ENCODE measurements at places on chromosomes 2 and 18.

DNA sequence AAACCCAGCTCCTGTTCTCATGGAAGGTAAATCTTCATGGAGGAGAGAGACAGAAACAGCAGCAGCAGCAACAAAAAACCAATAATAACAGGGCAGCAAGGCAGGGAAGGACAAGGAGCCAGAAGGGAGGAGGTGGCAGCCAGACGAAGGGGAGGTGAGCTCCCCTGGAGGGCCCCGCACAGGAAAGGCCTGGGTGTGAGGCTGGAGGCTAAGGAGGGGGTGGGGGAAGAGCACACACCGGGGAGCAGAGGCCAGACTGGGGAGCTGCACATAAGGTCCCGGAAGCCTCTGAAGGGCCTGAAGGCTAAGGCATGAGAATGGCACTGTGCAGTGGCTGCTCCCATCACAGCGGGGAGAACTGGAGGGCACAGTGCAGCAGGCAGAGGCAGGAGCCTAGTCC, 94.8 kb upstream of the SMAD7 start:
- DNase-seq: no peak

GRCh38 chr2:41899189-41899588, 148.6 kb upstream of the PKDCC start:
- no peak for DNase-seq

DNA sequence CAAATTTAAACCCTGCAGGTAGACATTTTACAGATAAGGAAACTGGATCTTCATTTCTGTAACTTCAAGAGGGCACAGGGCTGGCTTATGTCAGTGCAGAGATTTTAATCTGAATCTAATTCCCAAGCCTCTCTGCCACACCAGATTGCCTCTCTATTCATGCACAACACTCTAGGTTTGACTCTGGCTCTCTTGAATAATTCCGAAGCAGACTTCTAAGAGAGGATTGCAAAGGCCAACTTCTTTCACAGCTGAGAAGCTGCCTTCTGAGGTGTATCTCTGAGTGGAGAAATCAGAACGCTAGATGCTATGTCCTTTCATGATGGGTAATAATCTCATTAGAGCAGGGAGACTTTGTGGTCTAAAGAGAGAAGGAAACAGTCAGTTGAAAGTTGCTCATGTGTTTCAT, 20.1 kb upstream of the MGAT5 start:
- DNase-seq: peak; percentile 52

DNA sequence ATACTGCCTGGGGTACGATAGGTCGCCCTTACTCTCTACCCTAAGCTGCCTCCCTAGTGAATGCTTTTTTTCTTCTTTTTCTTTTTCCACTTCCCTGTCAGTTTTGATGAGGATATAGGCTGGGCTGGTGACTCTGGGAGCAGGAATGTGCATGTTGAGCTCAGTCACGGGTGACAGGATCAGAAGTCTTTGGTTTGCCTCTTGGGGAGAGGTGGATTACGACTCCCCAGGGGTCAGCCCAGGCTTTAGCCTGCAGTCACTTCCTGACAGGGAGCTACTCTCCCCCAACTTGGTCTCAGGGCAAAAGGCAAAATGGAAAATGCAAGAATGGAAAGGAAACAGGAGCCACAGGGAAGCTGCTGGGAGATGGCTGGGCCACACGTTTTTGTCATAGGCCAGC, 57.3 kb downstream of the THNSL2 start:
- DNase-seq: no peak

DNA sequence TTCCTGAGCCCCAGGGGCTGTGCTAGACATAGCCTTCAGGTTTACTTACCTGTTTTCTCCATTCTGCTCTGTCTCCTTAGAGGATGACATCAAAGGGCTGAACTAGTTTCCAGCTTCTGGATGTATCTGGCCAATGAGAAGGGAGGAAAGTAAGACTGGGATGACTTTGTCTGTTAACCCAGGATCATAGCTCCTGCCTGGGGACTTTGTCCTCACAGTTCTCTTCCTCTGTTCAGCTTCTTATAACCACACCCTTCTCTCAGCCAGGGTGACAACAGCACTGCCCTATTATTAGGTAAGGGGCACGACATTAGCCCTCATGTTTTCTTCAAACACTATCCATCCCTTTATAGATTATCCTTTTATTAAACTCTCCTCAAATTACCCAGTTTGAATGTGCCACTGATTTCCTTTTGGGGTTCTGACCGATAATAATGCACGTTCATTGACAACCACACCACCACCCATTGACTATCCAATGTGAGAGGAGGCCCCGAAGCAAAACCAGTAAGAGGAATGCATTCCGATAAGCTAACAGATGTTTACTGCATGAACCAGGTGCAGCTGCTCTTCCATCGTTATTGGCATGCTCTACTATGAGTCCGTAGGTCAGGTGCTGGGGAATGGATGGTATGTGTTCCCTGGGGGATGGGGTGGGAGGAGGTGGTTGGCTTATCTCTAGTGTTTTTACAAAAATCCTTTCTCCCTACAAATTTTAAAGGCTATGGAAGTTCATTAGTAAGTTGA, 23.5 kb downstream of the TSN start:
- DNase-seq: no peak

DNA sequence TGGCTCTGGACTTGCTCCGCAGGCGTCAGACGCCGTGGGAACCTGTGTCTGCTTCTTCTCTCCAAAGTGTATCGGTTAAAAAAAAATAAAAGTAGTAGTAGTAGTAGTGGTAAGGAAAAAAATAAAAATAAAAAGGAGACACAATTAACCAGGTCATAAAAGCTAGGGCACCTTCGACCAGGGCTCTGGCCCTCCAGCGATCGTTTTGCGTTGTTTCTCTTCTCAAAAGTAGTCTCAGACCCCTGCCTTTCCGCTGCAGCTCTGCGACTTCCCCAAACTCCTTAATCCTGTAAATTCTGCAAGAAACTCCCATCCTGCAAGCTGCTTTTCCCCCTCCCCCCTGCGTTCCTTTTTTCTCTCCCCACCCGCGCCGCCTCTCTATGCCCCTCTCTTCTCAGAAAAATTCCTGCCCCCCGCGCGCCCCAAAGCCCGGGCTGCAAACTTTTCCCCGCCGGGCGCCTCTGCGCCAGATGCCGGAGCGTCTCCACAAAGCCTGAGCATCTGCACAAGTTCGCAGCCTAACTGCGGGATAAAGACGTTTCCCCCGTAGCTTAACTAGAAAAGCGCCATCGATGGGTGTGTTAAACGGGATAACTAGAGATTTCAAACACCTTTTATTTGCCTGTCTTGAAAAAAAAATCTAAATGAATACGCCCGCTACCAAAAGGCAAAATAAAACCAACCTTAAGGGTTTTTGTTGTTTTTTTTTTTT, 1.8 kb upstream of the SALL3 start:
- no peak for DNase-seq

GRCh38 chr2:106175086-106175850, 18.8 kb downstream of the UXS1 start:
- no peak for DNase-seq

- no peak for DNase-seq
These were observed 1.3 kb downstream of the RNPEPL1 start for GRCh38 chr2:240569523-240569997.

- no peak for DNase-seq
These were observed 13.1 kb downstream of the MOCOS start for GRCh38 chr18:36200354-36200771.

DNA sequence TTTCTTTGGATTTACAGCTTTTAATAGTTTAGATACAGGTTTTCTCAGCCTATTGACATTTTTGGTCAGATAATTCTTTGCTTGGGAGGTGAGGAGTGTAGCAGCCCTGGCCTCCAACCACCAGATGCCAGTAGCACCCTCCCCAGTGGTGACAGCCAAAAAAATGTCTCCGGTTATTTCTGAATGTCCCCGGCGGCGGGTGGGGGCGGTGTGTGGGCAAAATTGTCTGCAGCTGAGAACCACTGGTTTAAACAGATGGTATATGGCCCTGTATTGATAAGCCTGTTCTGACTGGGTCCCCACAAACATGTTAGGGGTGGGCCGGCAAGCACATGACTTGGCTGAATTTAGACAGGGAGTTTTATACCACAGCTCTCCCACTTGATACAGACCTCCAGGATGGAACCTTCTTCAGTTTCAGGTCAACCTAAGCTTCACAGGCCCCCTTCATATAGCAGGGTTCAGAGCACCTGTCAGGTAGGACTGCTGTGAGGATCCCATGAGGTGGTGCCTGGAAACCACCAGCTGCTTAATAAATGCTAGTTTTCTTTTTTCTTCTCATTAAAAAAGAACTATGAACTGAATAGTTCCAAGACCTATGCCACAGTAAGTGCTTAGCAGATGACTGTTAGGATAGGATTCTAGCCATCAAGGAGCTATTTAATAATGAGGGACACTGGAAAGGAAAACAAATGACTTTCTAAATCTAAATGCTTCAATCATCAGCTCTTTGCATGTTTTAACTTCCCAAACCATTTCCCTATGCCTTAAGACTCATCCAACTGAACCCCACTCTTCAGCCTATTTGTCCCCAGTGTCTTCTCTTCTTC, 18.1 kb downstream of the LPIN2 start:
- no peak for DNase-seq

DNA sequence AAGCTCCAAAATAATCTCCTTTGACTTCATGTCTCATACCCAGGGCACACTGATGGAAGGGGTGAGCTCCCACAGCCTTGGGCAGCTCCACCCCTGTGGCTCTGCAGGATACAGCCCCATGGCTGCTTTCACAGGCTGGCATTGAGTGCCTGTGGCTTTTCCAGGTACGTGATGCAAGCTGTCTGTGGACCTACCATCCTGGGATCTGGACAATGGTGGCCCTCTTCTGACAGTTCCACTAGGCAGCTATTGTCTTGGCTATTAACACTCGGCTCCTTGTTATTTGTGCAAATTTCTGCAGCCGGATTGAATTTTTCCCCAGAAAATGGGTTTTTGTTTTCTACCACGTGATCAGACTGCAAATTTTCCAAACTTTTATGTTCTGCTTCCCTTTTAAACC, 634.2 kb downstream of the TSN start:
- no peak for DNase-seq

DNA sequence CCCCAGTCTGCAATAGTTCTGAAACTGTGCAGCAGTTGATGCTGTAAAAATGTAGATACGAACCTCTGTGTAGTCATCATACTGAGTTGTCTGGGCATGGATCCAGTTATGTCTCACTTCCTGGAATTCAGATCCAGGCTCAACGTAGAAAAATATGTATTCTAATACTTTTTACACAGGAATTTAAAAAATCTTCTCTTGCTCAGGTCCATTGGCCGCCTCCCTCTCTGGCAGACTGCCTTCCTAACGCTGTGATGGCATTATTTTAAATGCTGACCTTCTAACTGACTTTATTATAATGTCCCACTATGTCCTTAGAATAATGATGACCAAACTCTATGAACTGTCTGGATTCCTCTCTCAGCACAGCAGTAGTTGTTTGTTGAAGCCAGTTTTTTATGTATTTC, 119.6 kb downstream of the FEZ2 start:
- DNase-seq: peak; percentile 11

DNA sequence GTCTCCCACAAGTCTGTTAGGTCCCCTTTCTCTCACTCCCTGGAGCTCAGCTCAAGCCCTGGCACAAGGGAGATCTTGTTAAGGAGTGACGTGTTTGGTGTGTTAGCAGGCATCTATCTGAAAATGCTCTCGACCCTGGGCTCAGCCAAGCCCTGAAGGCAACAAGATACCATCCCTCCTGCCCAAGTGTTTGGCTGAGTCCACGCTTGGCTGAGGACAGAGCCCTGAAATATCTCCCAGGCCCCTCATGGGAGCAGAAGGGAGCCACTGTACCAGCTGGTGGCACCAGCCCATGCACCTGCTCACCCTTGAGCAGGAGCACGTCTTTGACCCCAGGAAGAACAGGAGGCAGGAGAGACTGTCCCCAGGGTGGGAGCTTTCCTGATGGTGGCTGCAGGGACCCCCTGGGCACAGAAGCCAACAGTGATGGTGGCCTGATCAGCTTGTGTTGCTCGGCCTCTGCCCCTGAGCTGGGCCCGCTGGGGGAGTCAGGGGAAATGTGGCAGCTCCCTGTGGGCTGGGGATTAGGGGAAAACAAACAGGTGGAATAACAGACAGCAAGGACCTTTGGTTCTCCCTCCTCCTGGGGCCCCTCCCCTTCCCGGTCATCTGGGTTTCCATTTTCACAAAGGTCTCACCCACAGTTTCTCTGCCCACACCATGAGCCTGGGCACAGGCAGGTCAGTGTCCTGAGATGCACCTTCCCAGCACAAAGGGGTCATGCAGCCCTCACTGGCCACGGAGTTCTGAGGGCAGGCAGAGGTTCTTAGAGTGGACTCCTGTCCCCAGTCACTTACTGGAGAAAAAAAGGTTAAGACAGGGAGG, 91.6 kb downstream of the RHOB start:
- DNase-seq: no peak

GRCh38 chr2:41912337-41912736, 135.5 kb upstream of the PKDCC start:
- DNase-seq: no peak

GRCh38 chr18:5937795-5938194, 42.5 kb upstream of the TMEM200C start:
- DNase-seq: no peak

DNA sequence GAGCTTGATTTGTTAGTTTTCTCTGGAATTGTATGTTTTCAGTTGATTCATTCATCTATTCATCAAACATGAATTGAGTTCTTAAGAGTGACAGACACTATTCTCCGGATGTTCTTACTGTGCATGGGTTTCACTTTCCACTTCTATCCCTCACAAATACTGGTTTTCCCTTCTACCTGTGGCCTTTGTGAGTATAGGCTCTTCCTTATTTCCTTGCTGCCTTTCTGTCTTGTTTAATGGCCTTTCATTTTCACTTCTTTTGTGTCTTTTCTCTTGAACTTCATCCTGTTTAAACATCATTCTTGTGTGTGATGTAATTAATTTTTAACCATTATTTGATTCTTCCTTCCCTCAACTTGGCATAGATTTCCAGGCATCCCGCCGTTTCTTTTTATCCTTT, 90.7 kb downstream of the CRIM1 start:
- DNase-seq: no peak

DNA sequence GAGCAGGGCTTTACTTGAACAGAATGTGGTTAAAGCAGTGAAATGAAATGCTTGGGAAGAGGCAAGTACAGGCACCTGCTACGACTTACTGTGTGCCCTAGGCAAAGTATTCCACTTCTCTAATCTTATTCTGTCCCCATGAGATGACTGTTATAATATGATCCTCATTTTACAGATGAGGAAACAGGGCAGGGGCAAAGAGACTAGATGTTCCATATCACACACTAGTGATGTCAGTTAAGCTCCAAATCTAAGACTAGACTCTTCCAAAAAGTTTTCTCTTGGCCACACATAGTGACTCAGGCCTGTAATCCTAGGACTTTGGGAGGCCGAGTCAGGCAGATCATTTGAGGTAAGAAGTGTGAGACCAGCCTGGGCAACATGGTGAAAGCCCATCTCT, 235.0 kb downstream of the SETBP1 start:
- DNase-seq: no peak

GRCh38 chr2:219437690-219438206, 3.1 kb downstream of the SPEG start:
- DNase-seq: no peak

- DNase-seq: no peak
These were observed 350.8 kb upstream of the NT5C1B start for GRCh38 chr2:18940184-18940583.

Data from SK-N-SH (cell line).